ENCODE measurements at places on chromosomes 5 and 9.

DNA sequence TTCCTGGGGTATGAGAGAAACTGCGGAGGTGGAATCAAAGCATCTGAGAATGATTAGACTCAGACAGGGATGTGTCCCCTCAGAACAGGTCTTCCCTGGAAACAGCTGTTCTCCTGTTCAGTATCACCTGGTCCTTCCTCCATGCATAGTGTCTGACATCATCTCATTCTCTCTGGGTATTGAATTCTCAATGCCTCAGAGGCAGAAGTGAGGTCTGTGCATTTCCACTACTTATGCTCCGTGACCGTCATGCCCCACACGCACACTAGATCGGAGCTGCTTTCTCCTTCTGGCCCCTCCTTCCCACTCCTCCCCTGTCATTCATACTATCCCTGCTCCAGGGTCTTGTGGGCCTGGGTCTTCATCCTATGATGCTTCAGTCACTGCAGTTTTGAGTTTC is 61.4 kb upstream of the DAB2IP start:
- no peak for DNase-seq

GRCh38 chr5:25128606-25129005 is 483.8 kb upstream of the CDH10 start:
- no peak for DNase-seq

- DNase-seq = peak; percentile 38
Observed at GRCh38 chr5:180313677-180314505, 22.0 kb upstream of the MAPK9 start.

- DNase-seq = no peak
Observed at GRCh38 chr5:24643156-24643555, 1.6 kb downstream of the CDH10 start.

GRCh38 chr5:41527201-41527779 is 16.9 kb upstream of the PLCXD3 start:
- no peak for DNase-seq
